ENCODE measurements at places on chromosomes 2 and 18. TPM values are rescaled to one million over a fixed set of nuclear protein-coding genes. Genes with fewer than 3 reads are reported as not detected.

The TSHZ1 gene
- total RNA-seq, result 6.5 TPM

The DAW1 gene
- not detected for total RNA-seq

The MLPH gene
- total RNA-seq, result 0.81 TPM

The KLHL41 gene
- total RNA-seq, result 0.13 TPM

The DES gene
- not detected for total RNA-seq

The MGAT4A gene
- total RNA-seq, result 25.7 TPM

The DUSP19 gene
- total RNA-seq, result 1.8 TPM

The ANTXR1 gene
- total RNA-seq, result 1.1 TPM

The G6PC2 gene
- total RNA-seq, result not detected

The DHRS9 gene
- 0.13 TPM for total RNA-seq

The GKN2 gene
- not detected for total RNA-seq

The TBR1 gene
- total RNA-seq, result not detected

The ALK gene
- total RNA-seq, result not detected

The SCN1A gene
- not detected for total RNA-seq

The LCT gene
- total RNA-seq, result not detected

The SLC1A4 gene
- 15.7 TPM for total RNA-seq

The MARCHF4 gene
- total RNA-seq, result 5.7 TPM

The COL4A4 gene
- total RNA-seq, result under 0.01 TPM

The ACOXL gene
- total RNA-seq, result 0.06 TPM

The CD8B2 gene
- total RNA-seq, result not detected

The IL1R2 gene
- total RNA-seq, result not detected

The DNMT3A gene
- 50.3 TPM for total RNA-seq

The CCDC141 gene
- total RNA-seq, result 0.57 TPM

The PROM2 gene
- total RNA-seq, result 0.44 TPM

The ST6GAL2 gene
- 0.25 TPM for total RNA-seq

The TLX2 gene
- not detected for total RNA-seq

The UCN gene
- total RNA-seq, result 0.44 TPM

The DYNAP gene
- not detected for total RNA-seq

The KCNK3 gene
- not detected for total RNA-seq

The EPB41L3 gene
- 27.3 TPM for total RNA-seq

The NTSR2 gene
- total RNA-seq, result not detected

The RSAD2 gene
- 5.3 TPM for total RNA-seq

The TRIM54 gene
- total RNA-seq, result 3.1 TPM

The FNDC4 gene
- total RNA-seq, result 11.6 TPM

The OSBPL1A gene
- 6.8 TPM for total RNA-seq

The DNAJB2 gene
- 40.7 TPM for total RNA-seq

The ABCB11 gene
- under 0.01 TPM for total RNA-seq

The VWA3B gene
- total RNA-seq, result not detected

The TNFRSF11A gene
- 4.4 TPM for total RNA-seq

The CXCR1 gene
- not detected for total RNA-seq

The SULT1C2 gene
- not detected for total RNA-seq

The DOCK10 gene
- total RNA-seq, result 1.6 TPM

The SKOR2 gene
- total RNA-seq, result not detected

The RFX8 gene
- 0.49 TPM for total RNA-seq

The MEP1B gene
- 0.25 TPM for total RNA-seq

Data from bladder microvascular endothelial cell (primary cell).